SK-N-MC (cell line): ENCODE measurements at places on chromosomes 11 and 22.

GRCh38 chr22:49066619-49067018 lies 761.1 kb downstream of the BRD1 start:
- DNase-seq, result no peak

- DNase-seq, result no peak
Measured at GRCh38 chr11:6437993-6438392, 2.8 kb downstream of the HPX start.

- DNase-seq, result no peak
Measured at GRCh38 chr11:84923489-84923888, 703.7 kb downstream of the DLG2 start.

DNA sequence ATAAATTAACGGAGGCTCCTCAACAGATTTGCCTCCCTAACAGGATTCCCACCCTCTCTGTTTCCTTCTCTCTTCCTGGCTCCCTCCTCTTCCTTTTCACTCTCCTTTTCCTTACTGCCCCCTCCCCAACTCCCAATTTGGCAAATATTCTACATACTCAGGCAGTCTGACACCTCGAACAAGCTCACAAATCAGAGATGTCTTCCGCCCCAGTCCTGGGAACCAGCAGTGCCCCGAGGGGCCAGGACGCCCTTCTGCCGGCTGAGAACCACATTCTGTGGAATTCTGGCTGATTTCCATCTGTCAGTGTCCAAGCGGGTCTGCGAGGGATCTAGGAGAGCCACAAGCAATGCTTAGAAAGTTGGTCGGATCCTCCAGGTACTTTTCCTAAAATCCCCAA lies 94.0 kb downstream of the NTM start:
- DNase-seq, result no peak

- DNase-seq, result no peak
Measured at GRCh38 chr22:29200901-29201300, 4.8 kb upstream of the EMID1 start.

- DNase-seq, result no peak
Measured at GRCh38 chr11:66172146-66172545, 96.3 kb upstream of the RAB1B start.

GRCh38 chr22:39908737-39909136 lies 7.9 kb downstream of the GRAP2 start:
- DNase-seq, result no peak

- DNase-seq, result no peak
Measured at GRCh38 chr11:74397501-74398243, 561 bp downstream of the PGM2L1 start.

GRCh38 chr11:120622189-120622875 lies 110.8 kb downstream of the GRIK4 start:
- no peak for DNase-seq

DNA sequence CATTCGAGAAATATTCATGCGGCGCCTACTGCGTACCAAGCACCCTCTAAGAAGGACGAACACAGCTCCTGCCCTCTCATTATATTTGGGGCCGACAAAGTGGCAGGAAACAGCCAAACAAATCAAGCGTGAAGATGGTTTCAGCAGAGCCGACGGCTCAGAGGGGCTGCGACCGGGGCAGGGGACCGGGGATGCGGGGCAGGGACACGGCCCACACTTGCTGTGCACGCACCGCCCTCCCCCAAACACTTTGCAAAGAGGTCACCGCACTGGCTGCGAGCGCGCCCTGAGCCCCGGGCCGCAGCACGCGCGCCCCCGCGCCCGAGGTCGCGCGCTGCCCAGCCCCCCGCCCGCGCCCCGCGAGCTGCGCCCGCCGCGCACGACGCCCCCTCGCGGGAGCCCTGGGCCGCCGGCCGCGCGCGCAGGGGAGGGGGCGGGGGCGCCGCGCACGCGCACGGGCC lies 255 bp upstream of the SYNGR1 start:
- no peak for DNase-seq

- DNase-seq, result no peak
Measured at GRCh38 chr11:68135161-68135560, 14.0 kb upstream of the CHKA start.

DNA sequence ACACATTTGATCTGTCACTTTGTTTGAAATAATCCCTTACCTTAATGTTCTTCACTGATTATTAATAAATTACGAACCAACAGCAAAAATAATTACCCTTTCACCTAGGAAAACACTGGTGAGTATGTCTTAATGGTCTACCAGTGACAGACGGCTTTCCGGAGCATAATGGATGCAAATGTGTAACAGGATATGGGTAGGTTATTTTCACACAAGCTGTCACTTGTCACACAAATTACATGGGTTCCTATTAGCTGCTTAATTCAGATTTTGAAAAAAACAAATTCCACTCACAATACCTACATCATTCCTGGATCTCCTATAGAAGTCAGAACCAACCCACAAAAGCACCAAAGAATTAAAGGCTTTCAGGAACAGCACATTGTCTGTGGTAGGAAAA lies 127.9 kb downstream of the WT1 start:
- no peak for DNase-seq

- no peak for DNase-seq
Measured at GRCh38 chr22:34879001-34879400, 187.0 kb upstream of the ISX start.

DNA sequence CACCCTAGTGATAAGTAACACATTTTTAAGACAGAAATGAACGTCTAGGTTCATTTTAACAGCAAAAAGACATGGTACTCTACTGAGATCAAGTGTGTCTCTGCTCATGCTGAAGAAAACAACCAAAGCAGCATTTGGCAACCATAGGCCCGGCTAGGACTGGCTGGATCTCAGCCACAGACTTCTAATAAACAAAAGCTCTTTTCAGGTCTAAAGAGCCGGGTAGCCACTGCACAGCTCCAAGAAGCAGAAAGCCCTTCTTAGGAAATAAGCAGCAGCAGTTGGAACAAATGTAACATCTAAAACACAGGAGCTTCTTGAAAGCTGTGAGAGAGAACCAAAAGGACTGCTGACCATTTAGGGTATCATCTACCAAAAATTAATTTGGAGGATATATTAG lies 37.6 kb downstream of the PITPNB start:
- DNase-seq, result no peak

DNA sequence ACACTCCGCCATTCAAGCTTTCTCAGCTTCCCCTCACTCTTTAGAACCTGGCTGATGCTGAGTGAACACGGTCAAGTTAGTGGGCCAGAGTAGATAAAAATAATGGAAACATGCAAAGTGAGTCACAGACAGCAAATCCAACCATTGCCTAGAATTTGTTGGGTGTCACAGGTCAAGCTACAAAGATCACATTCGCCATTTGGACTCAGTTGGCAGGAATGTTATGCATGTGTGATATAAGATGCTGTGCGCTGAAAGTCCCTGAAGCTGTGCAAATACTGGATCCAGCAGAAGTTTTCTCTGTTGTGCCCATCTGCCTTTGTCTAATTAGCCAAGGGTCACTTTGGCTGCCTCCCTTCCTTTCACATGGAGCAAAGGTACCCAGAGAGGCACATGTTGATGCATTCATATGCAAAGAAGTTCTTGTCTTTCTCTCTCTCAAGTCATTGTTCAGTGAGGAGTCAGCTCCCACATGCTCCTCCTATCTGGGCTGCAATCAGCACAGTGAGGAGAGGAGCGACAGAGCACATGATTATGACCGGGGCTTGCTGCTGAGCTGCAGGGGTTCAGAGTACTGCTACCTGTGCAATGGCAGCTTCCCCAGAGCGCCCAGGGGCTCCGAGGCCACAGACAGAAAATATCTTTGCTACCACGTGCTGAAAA lies 39.7 kb downstream of the FLI1 start:
- no peak for DNase-seq

DNA sequence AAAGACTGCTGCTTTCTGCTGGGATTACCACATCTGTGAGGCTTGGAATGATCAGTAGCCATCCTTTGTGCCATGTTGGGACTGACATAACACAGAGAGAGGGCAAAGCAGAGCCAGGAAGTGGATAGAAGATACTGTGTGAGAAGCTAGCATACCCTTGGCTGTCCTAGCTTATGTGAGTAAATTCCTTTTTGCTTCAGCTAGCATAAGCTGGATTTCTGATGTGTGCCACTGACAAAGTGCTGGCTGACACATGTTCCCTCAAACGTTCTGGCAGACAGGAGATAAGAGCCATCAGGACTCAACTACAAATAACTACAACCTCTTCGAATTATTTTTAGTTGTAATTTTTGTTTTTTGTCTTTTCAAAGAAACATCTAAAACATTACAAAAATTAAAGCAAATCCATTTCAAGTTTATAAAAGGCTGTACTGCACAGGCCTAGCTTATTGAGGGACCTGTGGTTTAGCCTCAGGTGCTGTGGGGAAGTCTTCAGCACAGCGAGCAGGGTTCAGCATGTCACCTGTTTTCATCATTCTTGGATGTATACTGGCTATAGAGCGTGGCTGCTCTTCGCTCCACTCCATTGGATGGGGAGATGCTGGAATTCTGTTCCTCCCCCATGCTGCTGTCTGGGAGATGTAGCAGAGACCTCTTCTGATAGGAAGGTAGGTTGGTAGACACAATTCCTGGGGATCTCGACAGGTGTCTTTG lies 120.9 kb downstream of the SWAP70 start:
- DNase-seq, result no peak

DNA sequence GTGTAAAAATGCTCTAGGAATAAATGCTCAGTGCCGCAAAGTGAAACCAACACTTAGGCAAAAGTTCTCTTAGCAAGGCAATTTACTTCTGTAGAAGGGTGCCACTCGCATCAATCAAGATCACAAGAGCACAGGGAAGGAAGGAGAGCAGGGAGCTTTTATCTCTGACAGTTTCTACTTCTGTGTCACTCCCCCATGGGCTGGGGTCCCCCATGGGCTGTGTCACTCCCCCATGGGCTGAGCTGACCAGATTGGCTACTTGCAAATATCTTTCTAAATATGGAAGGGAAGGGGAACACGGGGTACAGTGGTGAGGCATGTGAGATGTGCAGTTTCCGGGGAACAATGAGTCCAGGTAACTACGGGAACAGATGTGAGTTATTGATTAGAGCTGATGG lies 397 bp downstream of the OR52N2 start:
- DNase-seq, result no peak

DNA sequence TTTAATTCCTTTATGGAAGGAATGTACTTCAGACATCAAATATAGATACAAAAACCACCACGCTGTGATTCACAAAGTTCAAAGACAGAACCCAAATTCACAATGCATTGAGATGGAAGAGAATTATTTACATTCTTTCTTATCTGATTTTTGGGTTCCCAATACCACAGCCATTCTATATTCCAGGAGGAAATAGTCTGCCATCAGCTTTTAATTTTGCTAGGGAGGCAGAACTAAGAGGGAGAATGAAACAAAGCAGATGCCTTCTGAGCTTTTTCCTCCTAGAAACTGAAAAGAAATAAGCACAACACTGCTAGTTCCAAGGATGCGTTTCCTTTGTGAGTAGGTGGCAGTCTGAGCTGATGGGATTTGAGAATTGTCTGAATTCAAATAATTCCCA lies 283.0 kb upstream of the NARS2 start:
- DNase-seq, result no peak

DNA sequence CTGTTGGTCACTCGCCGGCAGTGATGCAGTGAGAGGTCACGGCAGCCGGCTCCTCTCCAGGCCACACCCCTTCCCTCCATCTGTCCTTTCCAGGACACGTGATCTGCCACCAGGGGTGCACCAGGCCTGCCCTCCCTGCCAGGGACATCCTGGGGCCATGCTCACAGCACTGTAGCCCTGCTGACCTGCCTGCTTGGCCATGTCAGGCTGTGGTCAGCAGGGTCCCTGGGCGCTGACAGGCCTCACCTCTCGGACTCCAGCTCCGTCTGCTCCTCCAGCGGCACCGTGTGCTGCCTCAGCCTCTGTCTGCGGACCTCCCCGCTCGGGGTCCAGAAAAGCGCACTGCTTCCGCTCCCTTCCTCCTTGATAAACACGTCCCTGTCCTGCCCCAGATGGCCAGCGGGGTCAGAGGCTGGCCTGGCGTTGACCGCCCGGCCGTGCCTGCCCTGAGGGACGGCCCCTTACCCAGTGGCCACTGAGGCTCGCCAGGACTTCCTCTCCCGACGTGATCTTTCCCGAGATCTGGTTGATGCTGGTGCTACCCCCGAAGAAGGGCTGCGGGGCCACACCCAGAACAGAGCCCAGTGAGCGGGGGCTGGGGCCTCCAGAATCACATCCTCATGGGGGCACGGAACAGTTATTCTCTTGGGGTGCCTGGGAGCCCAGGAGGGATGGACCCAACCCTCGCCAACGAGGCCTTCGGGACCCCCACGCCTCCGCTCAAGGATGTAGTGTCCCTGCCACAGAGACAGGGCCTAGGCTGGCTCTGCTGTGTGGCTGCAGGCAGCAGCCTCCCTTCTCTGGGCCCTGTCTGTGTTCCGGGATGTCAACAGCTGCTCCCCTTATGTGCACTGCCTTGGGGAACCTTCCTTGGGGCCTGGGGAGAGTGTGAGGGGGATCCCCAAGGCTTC lies 36.3 kb upstream of the CARS1 start:
- no peak for DNase-seq

DNA sequence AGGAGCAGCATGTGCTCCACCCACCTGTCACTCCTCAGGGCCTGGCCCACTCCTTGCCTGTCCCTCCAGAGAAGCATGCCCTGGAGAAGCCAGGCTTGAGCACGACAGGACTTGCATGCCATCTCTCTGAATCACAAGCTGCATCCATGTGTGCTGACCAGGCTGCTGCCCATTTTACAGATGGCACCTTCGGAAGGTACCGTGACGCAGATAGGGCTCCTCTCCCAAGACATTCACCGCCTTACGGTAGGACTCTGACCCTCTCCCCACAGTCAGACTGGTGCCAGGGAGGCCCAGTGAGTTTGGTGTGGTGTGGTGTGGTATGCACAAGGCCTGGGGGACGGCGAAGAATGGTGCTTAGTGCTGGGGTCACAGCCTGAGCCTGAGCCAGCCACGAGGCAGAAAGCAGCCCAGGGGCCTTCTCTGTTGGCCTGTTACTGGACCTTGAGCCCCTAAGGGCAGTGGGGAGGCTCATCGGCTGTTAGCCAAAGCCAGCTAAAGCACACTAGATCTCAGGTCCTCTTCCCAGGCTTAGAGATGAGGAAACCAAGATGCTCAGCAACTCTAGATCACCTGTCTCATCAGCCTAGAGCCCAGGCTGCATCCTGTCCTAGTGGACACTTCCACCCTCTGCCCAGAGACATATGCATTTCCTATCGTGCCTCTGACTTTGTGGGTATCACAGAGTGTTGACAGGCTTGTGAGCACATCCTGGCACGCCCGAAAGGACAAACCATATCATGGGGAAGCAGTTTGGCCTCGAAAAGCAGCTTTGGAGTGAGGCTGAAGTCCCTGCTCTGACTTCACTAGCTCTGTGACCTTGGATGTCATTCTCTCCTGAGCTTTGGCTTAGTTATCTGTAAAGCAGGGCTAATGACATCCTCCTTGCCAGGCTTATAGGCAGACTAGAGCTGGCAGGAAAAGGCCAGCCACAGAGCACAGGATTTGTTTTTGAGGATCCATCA lies 17.8 kb downstream of the CYB5R2 start:
- no peak for DNase-seq
